ENCODE measurements at places on chromosomes 16 and 17.

- DNase-seq, result no peak
Measured at GRCh38 chr17:17810084-17810894, 26.5 kb downstream of the SREBF1 start.

DNA sequence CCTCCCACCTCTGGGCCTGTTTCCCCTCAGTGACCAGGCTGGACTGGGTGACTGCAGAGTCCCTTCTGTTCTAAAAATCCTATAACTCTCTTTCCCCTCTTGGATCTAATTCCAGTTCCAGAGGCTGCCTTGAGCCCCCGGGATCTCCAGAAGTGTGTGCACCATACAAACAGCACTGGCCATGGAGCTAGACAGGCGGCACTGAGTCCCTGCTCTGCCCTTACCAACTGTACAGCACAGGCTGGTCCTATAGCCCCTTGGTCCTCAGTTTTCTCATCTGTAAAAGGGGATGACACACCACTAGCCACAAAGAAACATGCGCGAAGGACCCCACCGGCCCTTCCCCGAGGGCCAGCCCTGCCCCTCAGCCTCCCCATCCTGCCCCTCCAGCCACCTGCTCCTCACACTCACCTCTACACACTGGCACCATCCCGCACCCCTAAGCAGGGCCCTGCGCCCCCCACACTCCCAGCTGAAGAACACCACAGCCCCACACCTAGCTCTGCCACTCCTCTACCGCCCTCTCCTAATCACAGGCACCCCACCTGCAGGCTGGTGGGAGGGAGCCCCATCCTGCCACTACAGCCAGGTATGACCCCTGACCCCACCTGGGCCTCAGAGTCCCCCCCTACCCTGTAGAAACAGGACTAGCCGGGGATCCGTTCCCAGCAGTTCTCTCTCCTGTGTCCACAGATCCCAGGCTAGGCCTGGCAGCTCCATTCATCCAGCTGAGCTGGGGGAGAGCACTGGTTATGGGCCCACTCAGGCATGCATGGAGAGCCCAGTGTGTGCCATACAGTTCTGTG lies 913 bp upstream of the KRT16 start:
- DNase-seq, result no peak

DNA sequence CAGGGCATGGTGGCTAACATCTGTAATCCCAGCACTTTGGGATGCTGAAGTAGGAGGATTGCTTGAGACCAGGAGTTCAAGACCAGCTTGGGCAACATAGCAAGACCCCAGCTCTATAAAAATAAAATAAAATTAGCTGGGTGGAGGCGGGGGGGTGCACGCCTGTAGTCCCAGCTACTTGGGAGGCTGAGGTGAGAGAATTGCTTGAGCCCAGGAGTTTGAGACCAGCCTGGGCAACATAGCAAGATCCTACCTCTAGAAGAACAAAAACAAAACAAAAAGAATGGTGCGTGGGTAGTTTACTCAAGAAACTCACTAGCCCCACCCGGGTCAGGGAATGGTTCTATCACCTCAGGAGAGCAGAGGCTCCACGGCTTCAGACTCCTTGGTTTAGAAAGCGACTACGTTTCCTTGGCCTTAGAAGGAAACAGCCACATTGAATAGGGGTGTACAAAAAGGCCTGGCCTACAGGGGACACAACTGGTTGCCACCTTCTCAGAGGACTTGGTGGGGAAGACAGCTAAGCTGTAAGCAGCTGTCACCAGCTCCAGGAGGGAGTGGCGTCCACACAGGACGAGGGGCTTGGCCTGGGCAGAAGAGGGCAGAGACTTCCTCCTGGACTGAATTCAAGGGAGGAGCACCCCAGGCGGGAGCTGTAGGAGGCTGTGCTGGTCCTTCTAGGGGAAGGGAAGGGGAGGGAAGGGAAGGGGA lies 716 bp downstream of the TK1 start:
- DNase-seq, result no peak

DNA sequence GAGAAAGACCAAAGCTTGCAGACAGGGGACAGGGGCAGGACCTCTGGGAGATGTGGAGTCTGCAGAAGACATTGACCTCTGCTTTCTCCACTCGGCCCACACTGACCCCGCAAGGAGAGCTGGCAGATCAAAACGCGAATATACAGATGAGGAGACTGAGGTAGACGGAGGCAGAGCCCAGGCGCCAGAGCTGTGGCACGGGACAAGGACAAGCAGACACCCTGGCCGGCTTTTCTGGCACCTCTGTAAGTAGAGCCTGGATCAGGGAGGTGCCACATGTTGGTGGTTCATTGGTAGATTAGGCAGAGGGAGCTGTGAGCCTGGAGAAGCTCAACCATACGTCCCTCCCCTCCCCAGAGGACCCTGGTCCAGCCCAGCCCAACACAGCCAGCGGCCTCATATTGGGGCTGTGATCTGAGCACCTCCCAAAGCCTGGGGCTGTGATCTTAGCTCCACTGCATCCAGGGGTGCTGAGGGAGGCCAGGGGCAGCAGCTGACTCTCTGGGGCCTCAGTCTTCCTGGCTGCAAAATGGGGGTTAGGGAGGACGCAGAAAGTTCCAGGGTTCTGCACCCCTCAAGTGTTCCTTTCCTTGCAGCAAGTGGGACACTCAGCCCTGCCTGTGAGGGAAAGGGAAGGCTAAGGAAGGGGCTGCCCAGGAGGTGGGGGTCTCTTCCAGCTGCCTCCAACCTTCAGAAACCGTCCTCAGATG lies 4.0 kb downstream of the NATD1 start:
- no peak for DNase-seq

DNA sequence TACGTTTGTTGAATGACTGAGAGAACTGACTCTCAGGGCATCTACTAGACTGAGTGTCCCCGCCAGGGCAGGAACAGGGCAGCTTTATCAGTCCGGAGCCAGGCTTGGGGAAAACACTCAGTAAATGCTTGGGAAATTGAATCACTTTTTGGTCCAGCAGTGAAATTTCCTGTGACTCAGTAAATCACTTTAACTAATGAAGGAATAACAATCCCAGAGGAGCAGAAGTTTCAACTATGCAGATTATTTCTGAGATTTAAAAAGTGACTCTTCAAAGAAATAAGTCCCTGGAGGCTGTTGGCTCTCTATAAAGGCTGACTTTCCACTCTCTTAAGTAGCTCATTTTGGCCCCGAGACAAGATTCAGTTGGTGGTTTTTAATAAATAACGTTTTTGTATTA lies 101.8 kb downstream of the FOXL1 start:
- no peak for DNase-seq

- DNase-seq, result no peak
Measured at GRCh38 chr16:27963471-27963965, 100.0 kb downstream of the GSG1L start.

DNA sequence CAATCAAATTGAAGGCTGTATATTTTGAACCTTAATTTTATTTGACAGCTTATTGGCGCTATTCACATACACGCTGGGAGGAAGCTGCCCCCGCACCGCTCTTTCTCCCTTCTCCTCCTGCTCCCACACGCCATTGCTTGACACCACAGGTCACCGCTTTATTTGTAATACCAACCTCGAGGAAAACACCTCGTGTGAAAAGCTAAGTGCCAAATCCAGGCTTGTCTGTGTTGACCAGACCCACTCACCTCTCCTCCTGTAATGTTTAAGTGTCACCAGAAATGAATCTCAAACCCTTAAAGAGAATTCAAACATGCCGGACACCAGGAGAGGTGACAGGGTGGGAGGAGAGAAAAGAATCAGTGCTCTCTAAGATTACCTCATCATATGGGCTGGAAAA lies 331.4 kb downstream of the GRIN2A start:
- no peak for DNase-seq

DNA sequence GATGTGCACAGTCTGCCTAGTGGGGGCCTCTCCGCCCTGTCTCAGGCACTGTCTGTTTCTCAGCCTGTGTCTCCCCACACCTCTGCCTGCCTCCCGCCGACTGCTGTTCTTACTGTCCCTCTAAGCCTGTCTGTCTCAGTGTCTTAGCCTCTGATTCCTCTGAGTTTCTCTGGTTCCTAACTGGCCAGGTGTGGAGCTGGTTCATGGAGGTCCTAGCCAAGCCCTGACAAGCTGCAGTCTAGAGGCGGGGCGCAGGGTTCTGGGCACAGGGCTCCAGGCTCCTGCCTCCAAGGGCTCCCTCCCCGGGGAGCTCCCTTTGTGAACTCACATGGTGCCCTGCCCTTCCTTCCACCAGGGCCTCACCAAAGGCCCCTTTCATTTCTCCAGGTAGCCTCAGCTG lies 19.4 kb downstream of the C17orf100 start:
- no peak for DNase-seq

DNA sequence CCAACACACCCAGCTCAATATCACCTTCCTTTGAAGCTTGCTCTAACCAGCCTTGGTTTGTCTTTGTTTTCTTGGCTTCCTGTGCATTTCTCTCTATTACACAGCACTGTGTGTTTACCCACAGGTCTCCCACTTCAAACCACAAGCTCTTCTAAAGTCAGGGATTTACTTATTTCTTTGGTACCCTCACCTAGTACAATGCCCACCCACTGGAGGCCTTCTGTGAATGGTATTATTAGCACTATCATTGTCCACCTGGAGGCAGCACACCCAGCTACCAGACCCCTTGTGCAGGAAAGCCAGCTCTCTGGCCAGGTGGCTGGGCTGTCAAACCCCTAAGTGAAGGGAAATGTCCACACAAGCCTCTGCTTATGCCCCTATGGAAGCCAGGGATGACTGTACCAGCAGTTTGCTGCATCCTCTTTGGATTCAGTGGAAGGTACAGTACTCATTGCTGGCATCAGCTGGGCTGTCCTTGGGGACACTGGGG lies 9.4 kb upstream of the TOP2A start:
- DNase-seq, result peak; percentile 51

DNA sequence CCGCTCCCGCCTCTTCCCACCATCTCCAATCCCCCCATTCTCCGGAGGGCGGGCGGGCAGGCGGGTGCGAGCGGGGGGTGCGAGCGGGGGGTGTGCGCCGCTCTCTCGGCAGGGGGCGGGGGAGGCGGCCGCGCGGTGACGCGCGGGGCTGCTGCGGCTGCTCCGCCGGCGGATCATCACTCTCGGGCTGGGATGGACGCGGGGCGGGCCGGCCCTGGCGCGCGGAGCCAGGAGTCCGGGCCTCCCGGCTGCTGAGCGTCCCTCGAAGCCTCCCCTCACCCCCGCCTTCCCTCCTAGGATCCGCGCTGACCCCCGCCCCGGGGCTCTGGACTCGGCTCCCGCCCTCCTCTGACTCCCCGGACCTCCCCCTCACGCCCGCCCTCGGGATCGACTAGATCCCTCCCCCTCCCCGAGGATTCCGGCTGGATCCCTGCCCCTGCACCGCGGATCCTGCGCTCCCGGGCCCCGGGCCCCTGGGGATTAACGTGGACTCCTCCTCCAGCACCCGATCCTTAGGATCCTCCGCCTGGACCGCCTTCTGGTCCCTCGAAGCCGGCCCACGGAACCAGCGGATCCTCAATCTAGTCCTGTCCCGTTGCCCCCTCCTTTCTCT lies 946 bp upstream of the TMEM256 start:
- no peak for DNase-seq

DNA sequence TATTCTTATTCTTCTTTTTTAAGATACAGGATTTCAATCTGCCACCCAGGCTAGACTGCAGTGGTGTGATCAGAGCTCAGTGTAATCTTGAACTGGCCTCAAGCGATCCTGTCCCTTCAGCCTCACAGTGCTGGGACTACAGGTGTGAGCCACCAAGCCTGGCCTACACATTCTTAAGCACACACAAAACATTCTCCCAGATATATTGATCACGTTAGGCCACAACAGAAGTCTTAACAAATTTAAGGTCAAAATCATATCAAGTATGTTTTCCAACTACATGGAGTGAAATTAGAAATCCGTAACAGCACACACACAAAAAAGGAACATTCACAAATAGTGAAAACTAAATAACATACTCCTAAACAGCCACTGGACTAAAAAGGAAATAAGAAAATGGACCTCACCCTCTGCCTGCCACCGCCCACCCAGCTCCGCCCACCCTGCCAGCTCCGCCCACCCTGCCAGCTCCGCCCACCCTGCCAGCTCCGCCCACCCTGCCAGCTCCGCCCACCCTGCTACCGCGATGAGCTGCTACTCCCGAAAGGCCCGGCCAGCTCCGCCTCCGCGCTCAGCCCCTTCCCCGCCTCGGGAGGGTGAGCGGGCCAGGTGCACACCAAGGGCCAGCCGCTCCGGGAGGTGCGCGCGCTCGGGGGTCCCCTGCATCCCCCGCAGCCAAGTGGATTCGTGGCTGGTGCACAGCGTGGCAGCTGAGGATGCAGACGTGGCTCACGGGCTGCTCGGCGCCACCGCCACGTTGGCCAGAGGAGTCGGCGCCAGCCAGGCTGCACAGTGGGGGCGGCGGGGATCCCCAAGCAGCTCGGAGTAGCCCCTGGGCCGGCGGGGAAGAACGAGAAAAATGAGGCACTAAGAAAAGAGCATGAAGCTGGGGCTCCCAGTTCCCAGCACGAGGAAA lies 41.2 kb downstream of the C16orf87 start:
- DNase-seq, result peak; percentile 79

DNA sequence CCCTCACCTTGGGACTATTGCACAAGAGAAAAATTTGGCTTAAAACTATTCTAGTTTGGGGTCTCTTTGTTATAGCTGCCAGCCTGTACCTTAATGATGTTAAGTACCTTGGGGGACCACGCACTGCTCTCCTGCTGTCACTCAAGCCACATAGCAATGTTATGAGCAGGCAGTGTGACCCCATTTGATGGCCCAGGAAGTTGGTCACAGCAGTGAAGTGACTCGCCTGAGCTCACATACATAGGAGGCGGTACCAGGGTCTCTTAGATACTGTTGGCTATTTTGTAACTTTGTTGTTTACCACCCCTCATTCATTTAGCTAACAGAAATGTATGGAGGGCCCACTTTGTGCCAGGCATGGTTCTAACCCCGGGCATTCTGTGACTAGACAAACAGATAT lies 16.4 kb downstream of the KCNG4 start:
- DNase-seq, result no peak

- DNase-seq, result no peak
Measured at GRCh38 chr16:23504076-23504452, 6.2 kb downstream of the GGA2 start.

- DNase-seq, result no peak
Measured at GRCh38 chr17:57521606-57522005, 223.5 kb downstream of the CCDC182 start.

- DNase-seq, result peak; percentile 47
Measured at GRCh38 chr16:88790312-88791211, 5.5 kb upstream of the PIEZO1 start.

- no peak for DNase-seq
Measured at GRCh38 chr17:43431714-43432523, 33.1 kb downstream of the ARL4D start.

DNA sequence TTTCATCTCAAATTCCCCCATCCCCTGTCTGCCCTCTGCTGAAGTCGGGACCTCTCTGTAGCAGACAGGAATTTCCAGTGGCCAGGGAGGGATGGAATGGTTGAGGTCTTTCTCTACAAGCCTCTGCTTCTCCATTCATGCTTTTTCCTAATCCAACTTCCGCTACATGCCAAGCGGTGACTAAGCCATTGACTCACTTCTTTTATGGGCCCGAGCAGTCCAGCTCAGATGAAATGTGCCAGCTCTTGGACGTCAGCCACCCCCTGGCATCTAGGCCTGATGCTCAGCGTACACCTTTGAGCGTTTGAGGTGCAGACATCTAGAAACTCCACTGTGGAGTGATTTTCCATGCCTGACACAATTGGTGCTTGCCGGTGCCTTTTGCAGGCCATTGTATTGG lies 40.7 kb upstream of the GPR139 start:
- no peak for DNase-seq

Data from naive thymus-derived CD4-positive, alpha-beta T cell (primary cell).